ENCODE measurements at places on chromosomes 1 and 21. TPM values are rescaled to one million over a fixed set of nuclear protein-coding genes. Genes with fewer than 3 reads are reported as not detected.
A peak's percentile ranks its signal among the peaks of the same experiment; 100 is the strongest.

NTNG1 gene
- total RNA-seq = 2.3 TPM

PEAR1 gene
- total RNA-seq = 2.0 TPM

GRCh38 chr1:3219005-3219790 is 150.2 kb downstream of the PRDM16 start:
- H3K4me3 ChIP-seq = no peak overlapping the region
- H3K36me3 ChIP-seq = no peaks in the 10 kb centered on the region
- no peak for DNase-seq

DNA sequence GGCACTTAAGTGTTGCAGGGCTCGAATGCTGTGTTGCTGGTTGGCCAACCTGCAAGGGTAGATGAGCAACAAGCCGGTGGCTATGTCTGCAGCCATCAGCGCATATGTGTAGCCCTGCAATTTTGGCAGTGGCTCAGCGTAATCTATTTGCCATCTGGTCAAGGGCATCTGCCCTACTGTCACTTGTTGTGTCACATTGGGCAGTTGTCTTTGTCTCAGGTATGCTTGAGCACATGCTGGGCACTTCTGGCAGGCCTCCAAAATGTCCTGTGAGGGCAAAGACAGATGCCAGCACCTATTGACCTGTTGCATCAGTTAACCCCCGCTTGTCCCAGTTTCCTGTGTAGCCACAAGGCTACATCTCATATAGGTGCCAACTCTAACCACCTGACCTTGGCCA is 111.8 kb downstream of the GDAP2 start:
- no peak overlapping the region for H3K4me3 ChIP-seq
- H3K36me3 ChIP-seq = no peaks in the 10 kb centered on the region
- no peak overlapping the region for H3K27ac ChIP-seq
- DNase-seq = no peak

DNA sequence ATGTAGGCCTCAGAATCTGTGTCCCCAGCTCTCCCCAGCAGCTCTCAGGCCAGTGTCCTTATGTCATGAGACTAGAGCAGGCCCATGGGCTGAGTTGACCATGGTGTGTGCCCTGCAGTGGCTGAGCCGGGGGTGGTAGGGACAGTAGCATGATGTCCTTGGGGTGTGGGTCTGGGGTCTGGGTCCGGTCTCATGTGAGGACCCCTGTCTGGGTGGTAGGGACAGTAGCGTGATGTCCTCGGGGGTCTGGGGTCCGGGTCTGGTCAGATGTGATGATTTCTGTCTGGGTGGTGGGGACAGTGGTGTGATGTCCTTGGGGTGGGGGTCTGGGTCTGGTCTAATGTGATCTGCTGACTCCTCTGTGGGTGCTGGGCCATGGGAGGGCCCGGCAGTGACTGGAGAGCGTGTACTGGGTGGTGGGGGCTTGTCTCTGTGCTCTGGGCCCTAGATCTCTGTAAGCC is 64.5 kb downstream of the OBSCN start:
- no peak overlapping the region for H3K4me3 ChIP-seq
- H3K27me3 ChIP-seq = no peaks in the 10 kb centered on the region
- no peak for DNase-seq
- peaks cover 12% of the 10 kb centered on the region for H3K4me1 ChIP-seq

GRCh38 chr1:83017701-83018100 is 981.2 kb downstream of the TTLL7 start:
- no peaks in the 10 kb centered on the region for H3K36me3 ChIP-seq
- H3K4me3 ChIP-seq = no peak overlapping the region
- H3K27ac ChIP-seq = no peak overlapping the region
- H3K4me1 ChIP-seq = no peaks in the 10 kb centered on the region

- no peaks in the 10 kb centered on the region for H3K27me3 ChIP-seq
- no peak for DNase-seq
- no peaks in the 10 kb centered on the region for H3K36me3 ChIP-seq
- peaks cover 7% of the 10 kb centered on the region for H3K4me1 ChIP-seq
- no peak overlapping the region for H3K27ac ChIP-seq
- no peak overlapping the region for H3K4me3 ChIP-seq
Measured at GRCh38 chr1:240496941-240497340, 115.0 kb downstream of the GREM2 start.

GRCh38 chr1:187691439-187691838 is 862.7 kb downstream of the PLA2G4A start:
- H3K27me3 ChIP-seq = no peaks in the 10 kb centered on the region
- no peak overlapping the region for H3K4me3 ChIP-seq
- H3K4me1 ChIP-seq = peaks cover 2% of the 10 kb centered on the region
- no peaks in the 10 kb centered on the region for H3K36me3 ChIP-seq
- DNase-seq = peak; percentile 98

DNA sequence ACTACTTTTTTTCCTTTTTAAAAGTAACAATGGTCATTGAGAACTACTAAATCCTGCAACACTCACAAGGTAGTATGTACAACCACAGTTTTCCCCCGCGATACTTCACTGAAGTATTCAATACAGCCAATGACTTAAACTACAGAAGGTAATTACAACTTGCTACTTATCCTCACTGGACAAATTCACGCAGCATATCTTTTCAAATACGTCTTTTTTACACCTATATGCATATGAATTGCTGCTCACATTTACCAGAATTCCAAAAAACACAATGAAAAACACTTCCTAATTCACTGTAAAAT is 12.4 kb downstream of the NRIP1 start:
- H3K27me3 ChIP-seq = no peaks in the 10 kb centered on the region
- H3K4me1 ChIP-seq = peaks cover 10% of the 10 kb centered on the region
- no peak for DNase-seq
- no peak overlapping the region for H3K27ac ChIP-seq
- no peaks in the 10 kb centered on the region for H3K36me3 ChIP-seq
- H3K4me3 ChIP-seq = no peak overlapping the region

DNA sequence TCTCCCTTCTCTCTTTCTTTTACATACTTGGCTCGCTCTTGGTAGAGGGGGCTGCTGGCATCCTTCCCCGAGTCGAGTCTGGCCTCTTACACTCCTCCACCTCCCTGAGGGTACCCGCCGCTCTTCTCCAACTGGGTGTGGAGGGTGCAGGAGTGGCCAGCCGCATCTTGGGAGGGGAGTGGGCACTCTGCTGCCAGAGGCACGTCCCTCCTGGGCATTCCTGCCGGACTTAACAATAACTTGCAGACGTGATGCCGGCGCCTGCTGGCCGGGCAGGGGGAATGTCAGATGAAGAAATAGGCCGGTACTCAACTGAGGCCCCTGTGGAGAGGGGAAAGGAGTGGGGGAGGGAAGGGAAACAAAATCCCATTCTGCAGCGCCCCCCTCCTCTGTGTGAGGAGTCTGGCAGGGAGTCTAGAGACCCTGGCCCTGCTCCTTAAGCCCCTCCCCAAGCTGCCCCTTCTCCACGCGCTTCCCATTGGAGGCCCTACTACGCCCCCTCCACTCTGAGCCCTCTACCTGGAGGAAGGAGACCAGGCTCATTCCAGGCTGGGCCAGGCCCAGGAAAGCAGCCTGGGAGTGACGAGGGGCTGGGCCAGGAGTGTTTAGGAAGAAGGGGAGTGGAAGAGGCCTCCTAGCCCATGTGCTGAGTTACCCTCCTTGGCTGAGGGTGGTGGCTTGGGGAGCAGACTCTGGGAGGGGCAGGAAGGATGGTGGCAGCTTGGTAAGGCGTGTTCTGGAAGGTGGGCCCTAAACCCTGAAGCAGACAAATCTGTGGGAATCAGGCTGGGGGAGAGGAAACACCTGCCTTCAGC is 1.8 kb downstream of the ATP2B4 start:
- no peaks in the 10 kb centered on the region for H3K27me3 ChIP-seq
- H3K4me3 ChIP-seq = peak overlapping the region; percentile 92
- peak; percentile 56 for DNase-seq

DNA sequence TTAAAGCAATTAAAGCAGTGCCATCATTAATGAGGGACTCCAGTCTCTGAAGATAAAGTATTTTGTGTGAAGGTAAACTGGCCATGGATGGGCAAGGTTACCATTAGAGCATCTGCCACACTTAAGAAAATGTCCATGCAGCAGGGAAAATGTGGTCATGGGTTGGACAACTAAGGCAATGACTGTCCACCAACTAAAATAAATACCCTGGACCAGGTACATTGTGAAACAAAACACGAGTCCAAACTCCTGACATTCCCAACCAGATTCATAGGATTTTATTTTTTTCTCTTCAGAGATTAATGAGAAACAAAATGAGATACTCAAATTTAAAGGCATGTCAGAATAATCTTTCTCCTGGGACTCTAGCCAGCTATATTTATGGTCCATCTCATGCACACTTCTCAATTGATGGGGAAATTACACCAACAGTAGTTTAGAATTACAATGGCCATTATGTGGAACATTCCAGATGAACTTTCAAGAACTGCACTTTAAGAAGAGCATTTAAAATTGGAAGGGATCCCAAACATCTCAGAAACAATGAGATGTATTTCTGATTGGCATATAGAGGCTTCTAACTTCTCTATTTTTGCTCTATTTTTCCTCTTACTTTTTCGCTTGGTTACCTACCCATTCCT is 8.1 kb downstream of the GBP7 start:
- H3K4me1 ChIP-seq = no peaks in the 10 kb centered on the region
- DNase-seq = no peak
- no peak overlapping the region for H3K4me3 ChIP-seq
- H3K27me3 ChIP-seq = no peaks in the 10 kb centered on the region

GRCh38 chr1:219123036-219123435 is 50.6 kb upstream of the LYPLAL1 start:
- no peak overlapping the region for H3K4me3 ChIP-seq
- no peaks in the 10 kb centered on the region for H3K27me3 ChIP-seq
- DNase-seq = peak; percentile 12
- peaks cover 4% of the 10 kb centered on the region for H3K4me1 ChIP-seq

GRCh38 chr1:3167255-3167654 is 98.3 kb downstream of the PRDM16 start:
- no peaks in the 10 kb centered on the region for H3K36me3 ChIP-seq
- H3K4me1 ChIP-seq = peaks cover 6% of the 10 kb centered on the region
- no peaks in the 10 kb centered on the region for H3K27me3 ChIP-seq

GRCh38 chr1:117664314-117664713 is 58.5 kb downstream of the TENT5C start:
- H3K4me3 ChIP-seq = no peak overlapping the region
- peaks cover 2% of the 10 kb centered on the region for H3K4me1 ChIP-seq
- no peak overlapping the region for H3K27ac ChIP-seq
- H3K27me3 ChIP-seq = no peaks in the 10 kb centered on the region
- no peak for DNase-seq
- H3K36me3 ChIP-seq = no peaks in the 10 kb centered on the region

DNA sequence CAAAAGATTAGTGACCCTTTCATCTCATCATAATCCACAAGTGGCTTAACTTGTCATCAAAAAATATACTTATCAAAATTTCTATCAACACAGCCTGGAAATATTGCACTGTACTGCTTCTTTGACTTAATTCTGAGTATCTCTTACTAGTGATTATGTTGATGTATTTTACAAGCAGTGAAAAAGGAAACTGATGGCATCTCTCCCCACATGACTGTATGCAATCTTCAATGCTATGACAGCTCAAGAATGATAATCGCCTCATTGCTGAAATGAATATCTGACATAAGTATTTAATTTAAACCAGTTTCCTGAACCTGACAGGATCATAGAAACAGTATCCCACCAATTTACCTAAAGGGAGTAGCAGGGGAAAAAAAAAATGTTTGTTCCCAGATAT is 79.5 kb downstream of the DPYD start:
- no peak for DNase-seq
- H3K36me3 ChIP-seq = peaks cover 6% of the 10 kb centered on the region
- H3K4me3 ChIP-seq = no peak overlapping the region

- H3K4me3 ChIP-seq = no peak overlapping the region
- H3K36me3 ChIP-seq = no peaks in the 10 kb centered on the region
- H3K27ac ChIP-seq = no peak overlapping the region
- no peaks in the 10 kb centered on the region for H3K27me3 ChIP-seq
Measured at GRCh38 chr1:17979815-17980214, 127.8 kb upstream of the IGSF21 start.

DNA sequence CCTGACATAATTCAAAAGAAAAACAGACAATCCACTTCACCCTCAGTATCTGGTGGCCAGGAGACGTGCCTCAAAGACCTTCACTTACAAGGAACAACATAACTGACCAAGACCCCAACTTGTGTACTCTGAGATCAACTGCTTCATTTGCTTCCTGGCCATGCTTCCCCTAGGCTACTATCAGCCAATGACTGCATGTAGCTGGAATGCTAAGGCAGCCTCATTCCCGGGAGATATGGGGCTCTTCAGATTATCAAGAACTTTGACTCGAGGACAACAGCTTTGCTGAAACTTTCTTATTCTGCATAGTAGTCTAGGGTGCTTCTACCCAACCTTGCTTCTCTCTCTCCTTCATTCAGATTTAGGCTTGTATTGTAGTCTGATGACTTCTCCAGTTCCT is 11.7 kb upstream of the UCK2 start:
- H3K4me3 ChIP-seq = no peak overlapping the region
- H3K27me3 ChIP-seq = no peaks in the 10 kb centered on the region
- DNase-seq = peak; percentile 65
- no peaks in the 10 kb centered on the region for H3K4me1 ChIP-seq

GRCh38 chr1:229087339-229087738 is 183.6 kb upstream of the RAB4A start:
- H3K27me3 ChIP-seq = peaks cover 15% of the 10 kb centered on the region
- no peaks in the 10 kb centered on the region for H3K36me3 ChIP-seq
- no peak for DNase-seq

DNA sequence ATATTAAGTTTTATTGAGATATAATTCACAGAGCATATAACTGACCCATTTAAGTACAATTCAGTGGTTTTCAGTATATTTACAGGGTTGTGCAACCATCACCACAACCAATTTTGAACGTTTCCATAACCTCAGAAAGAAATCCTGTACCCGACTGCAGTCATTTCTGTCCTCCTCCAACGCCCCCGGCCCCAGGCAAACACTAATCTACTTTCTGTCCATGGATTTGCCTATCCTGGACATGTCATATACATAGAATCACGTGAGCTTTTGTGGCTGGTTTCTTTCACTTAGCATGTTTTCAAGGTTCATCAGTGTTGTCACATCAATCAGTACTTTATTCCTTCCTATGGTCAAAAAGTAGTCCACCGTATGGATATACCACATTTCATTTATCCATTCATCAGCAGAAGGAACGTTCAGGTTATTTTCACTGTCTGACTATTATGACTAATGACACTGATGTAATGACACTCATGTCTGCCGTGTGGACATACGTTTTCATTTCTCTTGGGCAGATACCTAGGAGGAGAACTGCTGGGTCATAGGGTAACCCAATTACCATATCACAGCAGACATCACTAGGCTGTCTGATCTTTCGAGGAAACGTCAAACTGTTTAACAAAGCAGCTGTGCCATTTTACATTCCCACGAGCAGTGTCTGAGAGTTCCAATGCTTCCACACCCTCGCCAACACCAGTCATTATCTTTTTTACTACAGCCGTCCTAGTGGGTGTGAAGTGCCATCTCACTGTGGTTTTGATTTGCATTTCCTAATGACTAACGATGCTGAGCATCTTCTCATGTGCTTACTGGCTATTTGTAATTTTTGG is 30.8 kb downstream of the MRPL37 start:
- peaks cover 22% of the 10 kb centered on the region for H3K4me1 ChIP-seq
- H3K36me3 ChIP-seq = peaks cover 15% of the 10 kb centered on the region
- H3K4me3 ChIP-seq = no peak overlapping the region
- no peak for DNase-seq

Data from IMR-90 (cell line).